ENCODE measurements at places on chromosomes 16 and 17.

DNA sequence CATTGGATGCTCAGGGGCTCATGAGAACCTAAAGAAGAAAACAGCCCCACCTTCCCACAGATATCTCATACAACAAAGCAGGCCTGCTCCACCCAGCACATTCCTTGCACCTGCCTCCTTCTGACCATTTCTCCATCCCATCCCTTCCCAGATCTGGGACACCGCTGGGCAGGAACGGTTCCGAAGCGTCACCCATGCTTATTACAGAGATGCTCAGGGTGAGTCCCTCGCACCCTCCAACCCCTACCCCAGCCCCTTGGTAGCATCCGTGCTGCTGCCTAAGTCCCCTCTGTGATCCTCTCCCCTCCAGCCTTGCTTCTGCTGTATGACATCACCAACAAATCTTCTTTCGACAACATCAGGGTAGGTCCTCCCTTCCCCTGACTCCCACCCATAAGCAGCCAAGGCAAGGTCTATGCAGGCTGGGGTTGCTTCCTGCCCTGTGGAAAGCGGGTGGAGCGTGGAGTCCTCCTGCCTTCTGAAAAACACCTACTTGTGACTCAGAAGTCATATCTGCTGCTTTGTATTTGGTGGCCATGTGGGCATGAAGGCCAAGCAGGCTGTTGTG lies 5.4 kb upstream of the NHERF1 start:
- DNase-seq: no peak

- DNase-seq: no peak
Observed at GRCh38 chr17:47857551-47858455, 6.8 kb upstream of the SP6 start.

DNA sequence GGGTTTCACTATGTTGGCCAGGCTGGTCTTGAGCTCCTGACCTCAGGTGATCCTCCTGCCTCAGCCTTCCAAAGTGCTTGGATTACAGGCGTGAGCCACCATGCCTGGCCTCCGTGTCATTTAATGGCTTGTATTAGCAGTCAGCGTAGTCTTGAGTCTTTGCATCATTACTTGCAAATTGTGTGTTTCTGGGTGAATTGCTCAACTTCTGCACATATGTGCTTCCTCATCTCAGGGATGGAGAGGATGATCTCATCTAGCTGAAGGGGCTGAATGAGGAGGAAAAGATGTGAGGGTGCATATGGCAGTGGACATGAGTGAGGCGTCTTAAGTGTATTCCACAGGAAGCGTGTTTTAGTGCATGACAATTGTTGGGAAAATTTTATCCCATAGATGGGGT lies 155.8 kb downstream of the SNX29 start:
- DNase-seq: no peak

- no peak for DNase-seq
Observed at GRCh38 chr17:12842936-12843335, 53.6 kb downstream of the ARHGAP44 start.

- no peak for DNase-seq
Observed at GRCh38 chr17:65723431-65724151, 162.1 kb upstream of the AXIN2 start.

DNA sequence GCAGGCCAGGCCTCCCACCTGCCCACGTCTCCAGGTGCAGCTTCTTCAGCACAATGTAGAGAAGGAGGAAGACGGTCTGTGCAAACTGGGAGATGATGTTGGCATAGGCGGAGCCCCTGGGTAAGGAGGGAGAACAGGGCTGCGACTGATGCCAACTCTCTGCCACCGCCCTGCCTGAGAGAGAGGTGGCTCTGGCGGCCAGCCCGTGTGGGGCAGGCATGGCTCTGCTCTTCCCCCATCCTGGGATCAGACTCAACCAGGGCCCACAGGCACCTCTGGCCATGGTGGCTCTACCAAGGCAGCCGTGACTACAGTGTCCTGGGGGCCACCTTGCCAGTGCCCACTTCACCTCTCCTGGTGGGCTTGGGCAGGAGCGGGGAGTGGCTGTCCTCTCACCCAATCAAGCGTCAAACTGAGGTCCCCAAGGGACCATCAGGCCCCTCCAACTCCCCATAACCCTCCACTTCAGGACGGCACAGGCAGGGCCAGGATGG lies 8.6 kb downstream of the SLC47A2 start:
- no peak for DNase-seq

DNA sequence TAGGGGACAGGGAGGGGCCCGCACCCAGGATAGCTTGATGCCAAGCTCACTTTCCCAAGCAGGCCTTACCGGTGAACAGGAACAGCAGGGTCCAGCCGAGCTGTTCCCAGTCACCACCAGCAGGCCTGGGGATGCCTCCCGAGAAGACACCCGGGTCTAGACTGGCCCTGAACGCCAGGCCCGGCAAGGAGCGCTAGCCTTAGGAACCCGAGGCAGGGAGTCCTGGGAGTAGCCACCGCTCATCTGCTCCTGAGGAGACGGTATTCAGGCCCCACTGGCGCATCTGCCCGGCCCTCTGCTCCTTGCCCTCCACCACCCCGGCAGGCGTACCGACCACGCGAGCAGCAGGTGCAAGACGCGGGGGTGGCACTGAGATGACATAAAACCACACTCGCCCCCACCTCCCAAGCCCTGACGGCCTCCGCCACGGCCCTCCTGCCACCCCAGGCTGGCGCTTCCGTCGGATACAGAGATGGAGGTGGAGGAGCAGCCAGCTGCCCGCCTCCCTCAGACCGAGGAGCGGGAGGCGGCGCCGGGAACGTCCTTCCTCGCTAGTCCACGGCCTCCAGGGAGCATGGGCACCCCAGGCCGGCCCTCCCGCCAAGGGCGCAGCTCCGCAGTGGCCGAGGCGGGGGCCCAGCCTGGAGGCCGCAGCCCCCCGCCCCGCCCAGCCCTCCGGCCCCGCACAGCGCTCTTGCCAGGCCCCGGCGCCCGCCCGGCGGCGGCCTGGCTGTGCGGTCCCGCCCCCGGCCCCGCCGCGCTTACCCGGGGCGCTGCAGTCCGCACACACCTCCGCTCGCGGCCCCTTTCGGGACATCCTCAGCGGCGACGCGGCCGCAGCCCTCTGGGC lies 661 bp downstream of the GIT1 start:
- peak; percentile 25 for DNase-seq

DNA sequence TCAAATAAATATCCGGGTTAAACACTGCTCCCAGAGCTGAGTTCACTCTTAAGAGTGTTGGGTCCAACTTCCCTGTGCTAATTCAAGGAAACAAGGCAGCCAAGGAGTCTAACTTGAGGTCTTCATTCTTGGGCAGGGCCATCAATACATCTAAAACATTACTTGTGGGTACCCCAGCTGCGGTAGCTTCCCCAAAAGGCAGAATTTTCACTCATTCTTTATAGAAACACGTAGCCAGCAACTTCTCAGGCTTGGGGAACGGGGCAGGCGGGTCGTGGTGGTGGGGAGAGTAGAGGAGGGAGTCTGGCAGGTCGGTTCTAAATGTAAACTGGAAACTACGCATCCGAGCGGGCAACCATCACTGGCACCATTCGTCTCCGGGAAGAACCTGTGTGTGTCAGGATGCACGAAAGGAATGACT lies 666 bp upstream of the METTL9 start:
- DNase-seq: peak; percentile 39

DNA sequence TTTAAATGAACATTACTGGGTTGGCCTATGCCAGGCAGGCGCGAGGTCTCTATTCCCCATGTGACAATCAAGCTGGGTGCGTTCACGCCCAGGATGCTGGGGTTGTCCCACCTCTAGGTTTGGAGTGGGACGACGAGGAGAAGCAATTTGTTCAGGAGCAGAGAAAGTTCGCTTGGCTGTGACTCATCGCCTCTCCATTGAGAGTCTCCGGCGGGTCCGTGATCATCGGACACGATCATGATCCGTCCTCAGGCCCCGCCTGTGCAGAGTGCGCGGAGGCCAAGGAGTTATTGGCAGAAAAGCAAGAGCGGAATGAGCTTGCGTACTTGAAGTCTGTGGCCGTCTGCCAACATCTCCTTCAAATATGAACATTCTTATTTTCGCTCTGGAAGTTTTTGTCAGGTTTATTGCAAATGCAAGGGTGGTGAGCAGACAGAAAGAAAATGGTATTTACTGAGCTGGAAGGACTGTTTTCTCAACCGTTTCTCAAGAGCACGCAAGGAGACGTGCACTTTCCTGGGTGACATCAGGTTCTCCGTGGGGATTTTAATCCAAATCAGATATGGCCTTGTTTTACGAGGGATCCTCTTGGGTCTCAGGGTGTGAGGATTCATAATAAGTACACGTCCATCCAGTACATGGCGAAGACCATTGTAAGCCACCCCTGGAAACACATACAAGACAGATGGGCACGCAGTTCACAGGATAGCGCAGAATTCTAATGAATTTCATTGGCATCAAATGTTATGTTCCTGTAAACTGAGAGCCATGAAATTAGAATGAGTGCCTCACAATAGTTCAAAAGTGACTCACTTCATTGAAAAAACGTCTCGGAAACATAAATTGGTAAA lies 70.1 kb upstream of the CREBBP start:
- DNase-seq: no peak

GRCh38 chr17:74118504-74118903 lies 85.0 kb upstream of the RPL38 start:
- no peak for DNase-seq

DNA sequence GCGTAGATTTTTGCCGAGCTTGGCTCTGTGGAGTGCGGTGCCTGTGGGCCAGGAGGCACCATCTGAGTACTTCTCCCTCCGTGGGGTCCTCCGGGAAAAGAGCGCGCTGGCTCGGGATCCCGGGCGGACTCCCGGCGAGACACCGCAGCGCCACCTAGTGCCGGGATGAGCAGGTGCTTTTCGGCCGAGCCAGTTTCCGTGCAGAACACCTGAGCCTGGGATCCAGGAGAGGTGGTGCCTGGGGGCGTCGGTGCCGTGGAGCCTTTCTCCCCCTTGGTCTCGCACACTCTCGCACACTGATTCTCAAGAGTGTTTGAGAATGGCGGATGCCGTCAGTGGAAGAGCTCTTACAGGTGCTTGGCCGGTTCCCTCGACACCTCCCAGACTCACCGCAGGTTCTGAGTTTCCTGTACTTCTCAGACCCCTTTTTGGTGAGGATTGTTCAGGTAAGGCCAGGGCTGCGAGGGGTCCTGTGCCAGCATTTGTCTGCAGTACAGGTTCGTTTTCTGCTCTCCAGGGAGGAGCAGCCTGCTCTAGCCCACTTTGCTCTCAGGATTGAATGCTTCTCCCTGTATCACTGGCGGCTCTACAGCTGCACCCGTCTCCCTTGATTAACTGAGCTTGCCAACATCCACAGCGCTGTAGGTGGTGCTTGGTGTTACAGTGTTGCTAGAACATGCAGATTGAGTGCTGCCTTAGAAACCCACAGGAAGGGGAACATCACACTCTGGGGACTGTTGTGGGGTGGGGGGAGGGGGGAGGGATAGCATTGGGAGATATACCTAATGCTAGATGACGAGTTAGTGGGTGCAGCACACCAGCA lies 23.3 kb downstream of the TBCD start:
- peak; percentile 35 for DNase-seq

DNA sequence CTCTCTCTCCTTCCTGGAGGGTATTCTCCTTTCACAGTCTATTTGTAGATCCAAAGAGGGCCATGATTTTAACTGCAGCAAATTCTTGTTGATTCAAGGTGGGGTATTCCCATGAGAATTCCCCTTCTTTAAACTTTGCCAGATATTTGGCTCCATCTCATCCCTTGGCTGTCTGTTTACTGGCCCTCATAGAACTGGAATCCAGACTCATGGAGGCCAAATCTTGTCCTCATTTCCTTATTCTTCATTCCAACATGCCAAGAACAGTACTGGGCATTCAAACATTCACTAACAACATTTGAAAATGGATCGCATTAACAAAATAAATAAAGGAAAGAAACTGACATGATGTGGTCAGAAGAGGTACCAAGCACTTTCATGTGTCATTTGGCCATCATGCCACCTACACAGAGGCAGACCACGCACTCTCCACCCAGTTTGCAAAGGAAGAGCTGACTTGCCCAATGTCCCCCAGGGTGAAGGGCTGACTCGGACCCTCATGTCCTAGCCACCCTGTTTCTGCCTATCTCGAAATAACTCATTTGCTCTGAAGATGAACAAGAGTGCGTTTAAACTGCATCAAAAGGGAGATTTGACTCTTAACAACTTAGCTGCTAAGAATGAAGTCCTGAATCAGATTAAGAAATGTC lies 23.1 kb upstream of the SLC35B1 start:
- no peak for DNase-seq

- no peak for DNase-seq
Observed at GRCh38 chr17:73841431-73842060, 197.3 kb upstream of the SDK2 start.

- no peak for DNase-seq
Observed at GRCh38 chr16:54460263-54460860, 173.8 kb upstream of the IRX3 start.

DNA sequence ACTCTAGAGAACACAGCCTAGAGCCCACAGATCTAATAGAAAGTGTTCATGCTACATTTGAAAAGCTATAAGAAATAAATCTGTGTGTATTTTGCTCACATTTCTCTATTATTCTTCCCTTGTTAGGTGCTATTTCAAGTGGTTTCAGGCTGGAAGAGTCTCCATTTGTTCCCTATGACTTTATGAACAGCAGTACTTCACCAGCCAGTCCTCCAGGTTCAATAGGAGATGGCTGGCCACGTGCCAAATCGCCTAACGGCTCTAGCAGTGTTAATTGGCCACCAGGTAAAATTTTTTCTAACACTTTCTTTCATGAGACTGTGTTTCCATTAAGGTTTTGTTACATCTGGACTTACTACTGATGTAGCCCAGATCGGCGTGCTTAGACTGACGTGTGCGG lies 30.7 kb upstream of the SLC5A11 start:
- no peak for DNase-seq

- peak; percentile 55 for DNase-seq
Observed at GRCh38 chr16:24748242-24748641, 18.8 kb downstream of the TNRC6A start.

GRCh38 chr16:87359121-87359520 lies 24.5 kb downstream of the FBXO31 start:
- DNase-seq: no peak

GRCh38 chr17:72365857-72366414 lies 245.1 kb downstream of the SOX9 start:
- DNase-seq: no peak

DNA sequence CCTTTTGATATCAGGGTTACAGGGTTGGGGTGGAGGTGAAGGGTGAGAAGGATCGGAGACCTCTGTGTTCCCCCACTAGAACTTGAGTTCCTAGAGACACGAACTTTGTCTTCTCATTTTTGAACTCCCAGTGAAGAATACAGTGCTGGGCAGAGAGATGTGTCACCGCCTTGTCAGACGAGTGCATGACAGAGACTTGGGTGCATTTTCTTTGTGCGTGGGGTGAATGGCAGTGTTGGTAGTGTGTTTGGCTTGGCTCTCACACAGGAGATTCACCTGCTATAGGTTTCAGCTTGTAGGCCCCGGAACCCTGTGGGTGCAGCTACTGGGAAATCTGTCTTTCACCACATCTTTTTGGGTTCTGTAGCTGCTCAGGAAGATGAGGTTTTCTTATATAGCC lies 40.0 kb upstream of the CCR7 start:
- DNase-seq: no peak

Measured in hematopoietic multipotent progenitor cell treated with erythropoietin and hydrocortisone succinate and interleukin-3 and kit ligand, for 8 days (in vitro differentiated cells).